ENCODE measurements at places on chromosomes 6 and 20.
A peak's percentile ranks its signal among the peaks of the same experiment; 100 is the strongest.

DNA sequence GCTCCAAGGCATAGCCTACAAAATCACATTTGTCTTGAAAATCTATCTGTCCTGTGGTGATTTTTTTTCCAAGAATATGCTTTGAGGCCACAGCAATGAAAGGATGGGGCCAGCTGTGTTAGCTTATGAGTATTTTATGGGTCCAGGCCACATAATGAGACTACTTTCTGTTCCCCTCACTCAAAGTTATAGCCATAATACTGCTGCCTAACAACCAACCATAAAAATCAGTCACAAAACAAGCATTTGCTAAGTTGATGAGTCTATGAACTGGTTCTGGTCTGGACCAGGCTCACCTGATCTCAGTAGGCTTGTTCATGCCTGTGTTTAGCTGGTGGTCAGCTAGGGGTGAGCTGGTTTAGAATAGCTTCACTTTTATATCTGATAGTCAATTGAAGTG, 192.5 kb upstream of the PLCB4 start:
- DNase-seq = no peak

GRCh38 chr6:105803442-105803841, 282.7 kb upstream of the PRDM1 start:
- no peak for DNase-seq

DNA sequence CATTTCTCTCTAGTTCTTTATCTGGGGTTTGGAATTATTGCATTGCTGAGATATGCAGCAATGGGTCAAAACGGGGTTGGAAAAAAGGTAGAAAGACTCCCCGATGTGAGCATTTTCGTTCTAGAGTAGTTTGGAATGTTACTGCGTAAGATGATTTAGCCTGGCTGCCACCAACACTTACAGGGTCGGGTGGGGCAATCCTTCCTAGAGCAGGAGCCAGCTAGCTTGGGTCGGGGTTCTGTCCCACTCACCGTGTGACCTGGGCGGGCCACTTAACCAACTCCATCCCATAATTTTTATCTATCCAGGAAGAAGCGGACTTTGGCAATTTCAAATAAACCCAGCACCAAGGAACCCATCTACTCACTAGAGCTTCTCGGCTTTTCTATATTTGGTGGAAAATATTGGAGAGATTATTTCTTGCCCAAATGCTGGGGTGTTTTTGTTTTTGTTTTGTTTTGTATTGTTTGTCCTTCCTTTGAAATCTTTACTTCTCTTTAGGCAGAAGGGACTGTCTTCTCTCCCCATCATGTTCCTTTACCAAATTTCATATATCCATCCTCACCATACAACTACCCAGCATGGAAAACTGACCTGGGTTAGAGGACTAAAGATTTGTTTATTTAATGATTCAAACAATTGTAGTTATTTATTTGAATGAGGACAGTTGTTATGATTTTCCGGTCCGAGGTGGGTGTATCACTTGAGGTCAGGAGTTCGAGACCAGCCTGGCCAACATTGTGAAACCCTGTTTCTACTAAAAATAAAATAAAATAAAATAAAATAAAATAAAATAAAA, 72.4 kb downstream of the GPX5 start:
- DNase-seq = no peak

GRCh38 chr20:48238326-48238725, 453.0 kb upstream of the SULF2 start:
- no peak for DNase-seq

- DNase-seq = no peak
Observed at GRCh38 chr6:94801344-94801743, 776.0 kb upstream of the MANEA start.

DNA sequence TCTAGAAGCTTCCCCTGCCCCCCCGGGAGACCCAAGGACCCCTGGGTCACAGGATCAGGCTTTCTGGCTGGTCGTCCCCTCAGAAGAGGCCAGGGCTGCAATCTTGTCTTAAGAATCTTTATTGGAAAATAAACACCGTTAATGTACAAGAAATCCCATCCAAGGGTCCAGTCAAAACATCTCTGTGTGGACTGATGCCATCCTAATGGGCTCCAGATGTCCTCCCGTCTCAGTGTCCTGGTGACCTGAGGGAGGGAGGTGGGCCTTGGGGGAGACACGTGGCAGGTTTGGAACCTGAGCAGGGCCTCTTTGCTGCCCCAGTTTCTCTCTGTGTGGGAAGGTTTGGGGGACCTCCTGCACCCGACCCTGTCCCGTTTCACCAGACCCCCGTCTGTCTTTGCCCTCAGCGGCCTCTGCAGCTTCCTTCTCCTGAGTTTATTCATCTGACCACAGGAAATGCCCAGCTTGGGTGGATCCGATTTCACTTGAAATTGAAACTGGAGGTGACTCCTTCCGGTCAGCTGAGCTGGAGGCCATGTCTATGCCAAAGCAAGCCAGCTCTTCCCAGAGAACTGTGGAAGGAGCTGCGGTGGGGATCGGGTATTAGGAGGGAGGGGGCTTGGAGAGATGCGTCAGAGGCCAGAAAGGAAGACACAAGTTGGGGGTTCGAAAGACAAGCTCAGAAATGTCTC, 75.1 kb downstream of the SLC2A10 start:
- DNase-seq = no peak

DNA sequence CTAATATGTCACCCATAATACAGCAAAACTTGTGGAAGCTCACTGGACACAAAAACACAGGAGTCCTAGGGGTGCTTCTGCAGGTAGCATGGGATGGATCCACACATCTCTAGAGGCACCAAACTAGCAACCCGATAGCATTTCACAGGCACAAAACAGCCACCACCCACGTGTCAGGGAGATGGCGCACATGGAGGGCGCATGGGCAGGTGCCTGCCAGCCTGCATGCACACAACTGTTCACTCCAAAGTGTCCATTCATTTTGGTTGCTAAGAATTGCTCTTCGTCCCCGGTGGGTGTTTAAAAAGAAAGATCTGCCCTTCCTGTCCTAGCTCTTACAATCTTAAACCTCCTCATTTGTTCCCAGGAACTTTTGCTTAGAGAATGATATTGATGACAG, 171.3 kb downstream of the SYNDIG1 start:
- no peak for DNase-seq

- DNase-seq = no peak
Observed at GRCh38 chr20:38628580-38629470, 27.2 kb downstream of the ARHGAP40 start.

DNA sequence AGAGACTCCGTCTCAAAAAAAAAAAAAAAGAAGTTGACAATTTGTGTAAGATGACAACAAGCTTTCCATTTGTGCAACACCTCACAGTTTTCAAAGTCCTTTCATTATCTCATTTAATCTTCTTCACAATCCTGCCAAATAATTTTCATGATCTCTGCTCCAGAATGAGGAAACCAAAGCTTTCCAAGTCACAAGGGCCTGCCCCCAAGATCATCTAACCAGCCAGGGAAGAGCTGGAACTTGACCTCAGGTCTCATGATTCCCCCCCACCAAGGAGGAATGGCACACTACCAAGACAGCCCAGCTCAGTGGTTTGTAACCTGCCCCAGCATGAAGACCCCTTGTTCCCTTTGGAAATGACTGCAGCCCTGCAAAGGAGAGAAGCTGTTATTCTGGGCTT, 74.0 kb upstream of the PIM1 start:
- DNase-seq = no peak

DNA sequence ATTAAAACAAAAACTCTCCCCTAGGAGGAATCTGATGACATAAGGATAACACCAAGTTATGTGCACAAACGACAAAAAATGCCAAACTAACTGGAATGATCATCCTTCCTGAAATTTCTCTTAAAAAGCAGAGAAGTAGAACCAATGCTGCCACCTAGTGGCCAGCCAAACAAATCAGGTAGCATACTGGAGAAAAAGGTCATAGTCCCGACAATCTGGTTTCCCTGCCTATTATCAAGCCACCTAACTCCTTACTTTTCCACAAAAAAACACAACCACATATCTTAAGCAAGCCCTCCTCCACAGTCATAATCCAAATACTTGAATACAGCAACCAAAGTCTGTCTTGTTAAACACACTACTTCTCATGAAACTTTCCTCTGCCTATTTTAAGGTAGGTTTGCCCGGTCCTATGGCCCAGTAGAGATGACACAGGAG, 5.3 kb downstream of the OARD1 start:
- peak; percentile 24 for DNase-seq

DNA sequence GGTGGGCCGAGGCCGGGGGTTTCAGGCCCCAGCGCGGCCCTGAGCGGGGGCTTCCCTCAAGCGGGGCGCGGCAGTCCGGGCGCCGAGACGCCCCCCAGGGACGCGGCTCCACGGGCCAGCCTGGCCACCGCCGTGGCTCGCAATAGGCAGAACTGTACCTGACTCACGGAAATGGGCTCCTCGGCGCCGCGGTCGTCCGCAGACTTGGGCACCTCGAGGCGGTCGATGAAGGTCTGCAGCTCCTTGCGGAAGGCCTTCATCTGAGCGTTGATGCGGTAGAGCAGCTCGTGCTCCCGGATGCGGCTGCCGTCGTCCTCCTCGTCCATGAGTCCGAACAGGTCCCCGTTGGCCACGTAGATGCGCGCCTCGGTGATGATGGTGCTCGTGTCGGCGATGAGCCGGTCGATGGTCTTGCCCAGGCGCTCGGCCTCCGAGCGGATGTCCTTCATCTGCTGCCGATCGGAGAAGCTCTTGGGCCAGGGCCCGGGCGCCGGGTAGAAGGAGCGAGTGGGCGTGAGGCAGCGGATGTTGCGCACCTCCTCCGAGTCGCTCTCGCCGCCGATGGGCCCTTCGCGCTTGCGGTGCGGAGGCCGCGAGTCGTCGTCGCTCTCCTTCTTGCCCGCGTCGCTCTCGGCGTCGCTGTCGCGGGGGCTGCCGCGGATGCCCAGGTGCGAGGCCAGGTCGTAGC, 16.1 kb upstream of the KIAA0408 start:
- DNase-seq = no peak

DNA sequence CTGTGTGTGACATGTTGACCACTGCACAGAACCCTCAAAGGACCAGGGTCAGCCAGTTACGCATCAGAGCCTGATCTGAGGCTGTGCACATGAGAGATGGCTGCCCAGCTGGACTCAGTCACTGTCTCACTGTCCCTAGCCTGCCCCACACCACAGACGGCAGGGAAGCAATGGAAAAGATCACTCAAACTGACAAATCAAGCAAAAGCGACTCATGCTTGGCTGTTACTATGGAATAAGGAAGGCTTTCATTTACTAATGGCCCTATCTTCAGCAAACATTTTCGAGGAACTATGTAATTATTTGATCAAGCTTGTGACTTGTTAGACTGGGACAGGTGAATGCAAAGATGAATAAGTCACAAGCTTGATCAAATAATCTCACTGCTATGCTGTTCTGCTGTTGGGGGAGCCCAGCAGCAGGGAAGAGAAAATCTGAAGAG, 137.0 kb downstream of the SLC23A2 start:
- DNase-seq = no peak

- DNase-seq = no peak
Observed at GRCh38 chr6:157126183-157127098, 196.9 kb downstream of the TMEM242 start.

DNA sequence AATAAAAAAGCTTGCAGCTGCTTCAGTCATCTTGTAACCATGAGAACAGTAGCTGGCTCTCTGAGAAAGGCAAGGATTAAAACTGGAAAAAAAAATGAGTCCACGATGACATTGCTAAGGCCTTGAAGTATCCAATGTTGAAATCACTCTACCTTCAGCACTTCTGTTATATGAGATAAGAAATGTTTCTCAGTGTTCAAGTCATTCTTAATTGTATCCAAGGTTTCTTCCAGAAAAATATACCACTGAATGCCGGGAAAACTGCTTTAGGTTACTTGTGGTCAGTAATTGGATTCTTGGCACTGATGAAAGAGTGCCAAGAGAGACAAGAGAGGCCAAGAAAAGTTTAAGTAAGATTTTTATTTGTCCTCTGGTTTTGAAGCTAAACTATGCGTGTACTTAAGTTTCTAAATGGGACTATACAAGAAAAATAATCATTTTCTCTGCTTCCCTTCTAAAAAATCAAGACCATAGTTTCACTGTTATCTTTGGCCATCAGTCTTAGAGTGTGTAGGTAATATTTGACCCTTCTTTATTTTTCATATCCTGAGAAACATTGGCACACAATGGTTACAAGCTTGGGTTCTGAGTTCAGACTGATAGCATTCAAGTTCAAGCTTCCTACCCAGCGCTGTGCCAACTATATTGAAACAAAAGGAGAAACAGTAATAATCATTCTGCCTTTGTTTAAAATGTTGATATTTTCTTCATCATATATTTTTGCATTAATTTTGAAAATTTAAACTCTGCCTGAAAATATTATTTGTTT, 84.6 kb downstream of the TRDN start:
- no peak for DNase-seq

DNA sequence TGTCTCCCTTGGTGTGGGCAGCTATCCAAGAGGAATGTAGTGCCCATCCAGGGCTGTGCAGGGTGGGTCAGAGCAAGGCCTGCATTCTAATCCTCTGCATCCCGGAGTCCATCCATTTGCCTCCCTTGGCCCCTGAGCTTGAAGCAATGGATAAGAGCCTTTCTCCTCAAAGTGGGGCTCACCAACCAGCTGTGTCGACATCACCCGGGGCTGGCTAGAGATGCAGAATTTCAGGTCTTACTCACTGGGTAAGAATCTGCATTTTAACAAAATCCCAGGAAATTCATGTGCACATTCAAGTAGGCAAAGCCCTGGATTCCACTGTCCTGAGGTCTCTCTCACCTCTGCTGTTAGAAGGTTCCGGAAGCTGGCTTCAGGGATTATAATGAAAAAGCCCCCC, 95.3 kb downstream of the MDGA1 start:
- no peak for DNase-seq

GRCh38 chr6:85449818-85450759, at the start of gene NT5E:
Gene NT5E, plus strand, starts transcription at chr6:85450083. Its CDS starts 57 bp downstream, at chr6:85450140.
- no peak for DNase-seq

- DNase-seq = no peak
Observed at GRCh38 chr6:134324766-134325165, 6.9 kb upstream of the SGK1 start.

GRCh38 chr6:81766482-81767069, 14.1 kb upstream of the TENT5A start:
- no peak for DNase-seq

DNA sequence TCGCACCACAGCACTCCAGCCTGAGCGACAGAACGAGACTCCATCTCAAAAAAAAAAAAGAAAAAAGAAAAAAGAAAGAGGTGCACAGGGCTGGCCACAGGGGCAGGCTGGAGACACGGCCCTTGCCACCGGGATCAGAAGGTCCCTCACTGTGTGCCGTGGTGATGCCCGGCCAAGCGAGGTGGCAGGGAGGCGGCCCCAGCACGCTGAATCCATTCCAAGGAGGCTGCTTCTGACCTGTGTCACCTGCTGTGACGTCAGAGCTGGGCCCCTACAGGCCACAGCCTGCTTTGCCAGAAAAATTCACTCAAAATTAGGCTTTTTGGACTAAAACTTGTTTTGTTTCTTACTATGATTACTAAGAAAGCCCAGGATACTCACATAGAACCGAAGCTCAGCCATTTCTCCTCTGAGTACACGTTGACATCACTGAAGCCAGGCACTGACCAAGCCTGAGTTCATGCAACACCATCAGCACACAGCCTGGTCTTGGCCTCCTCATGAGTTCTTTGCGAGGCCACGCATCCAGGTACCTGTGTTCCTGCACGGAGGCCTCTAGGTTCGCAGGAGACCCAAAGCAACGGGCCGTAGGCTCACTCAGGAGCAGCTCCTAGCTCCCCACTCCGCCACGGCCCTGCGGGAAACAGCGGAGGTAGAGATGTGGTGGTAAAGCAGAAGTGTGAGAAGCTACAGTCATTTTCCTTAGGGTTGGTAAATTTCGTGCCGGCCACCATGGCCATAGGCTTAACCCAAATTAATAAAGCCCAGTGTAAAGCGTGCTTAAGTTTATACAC, 67.8 kb downstream of the THBS2 start:
- DNase-seq = no peak
